ENCODE measurements at places on chromosomes 1 and 21.

- peak; percentile 24 for DNase-seq
Measured at GRCh38 chr21:35398346-35398982, 349.4 kb upstream of the RUNX1 start.

GRCh38 chr1:186500804-186501203 lies 39.9 kb upstream of the PDC start:
- no peak for DNase-seq

- DNase-seq: no peak
Measured at GRCh38 chr1:66929146-66929688, 4.4 kb downstream of the MIER1 start.

GRCh38 chr21:44969931-44970755 lies 30.3 kb downstream of the SLX9 start:
- peak; percentile 79 for DNase-seq

- peak; percentile 78 for DNase-seq
Measured at GRCh38 chr1:181503171-181503810, 20.0 kb downstream of the CACNA1E start.

GRCh38 chr1:6880951-6881690 lies 95.9 kb downstream of the CAMTA1 start:
- no peak for DNase-seq

- DNase-seq: no peak
Measured at GRCh38 chr1:223248001-223248769, 105.1 kb upstream of the TLR5 start.

- no peak for DNase-seq
Measured at GRCh38 chr1:161298116-161298515, 11.7 kb downstream of the MPZ start.

DNA sequence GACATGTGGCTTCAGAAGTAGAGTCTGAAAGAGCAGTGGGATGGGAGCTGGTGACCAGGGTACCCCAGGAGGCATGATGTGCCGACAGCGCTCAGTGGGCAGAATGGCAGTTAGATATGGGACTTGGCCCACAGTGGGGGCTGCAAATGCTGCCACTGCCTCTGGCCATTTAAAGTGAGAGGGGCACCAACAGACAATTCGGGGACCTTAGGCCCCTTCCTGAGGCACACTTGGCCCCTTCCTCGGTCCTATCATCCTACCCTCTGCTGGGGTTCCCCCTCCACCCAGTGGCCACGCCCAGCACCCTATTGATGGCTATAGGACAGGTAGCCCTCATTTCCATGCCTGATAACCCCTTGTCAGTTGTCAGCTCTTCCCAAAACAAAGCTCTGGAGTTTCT lies 36.6 kb upstream of the EPHA8 start:
- DNase-seq: no peak

DNA sequence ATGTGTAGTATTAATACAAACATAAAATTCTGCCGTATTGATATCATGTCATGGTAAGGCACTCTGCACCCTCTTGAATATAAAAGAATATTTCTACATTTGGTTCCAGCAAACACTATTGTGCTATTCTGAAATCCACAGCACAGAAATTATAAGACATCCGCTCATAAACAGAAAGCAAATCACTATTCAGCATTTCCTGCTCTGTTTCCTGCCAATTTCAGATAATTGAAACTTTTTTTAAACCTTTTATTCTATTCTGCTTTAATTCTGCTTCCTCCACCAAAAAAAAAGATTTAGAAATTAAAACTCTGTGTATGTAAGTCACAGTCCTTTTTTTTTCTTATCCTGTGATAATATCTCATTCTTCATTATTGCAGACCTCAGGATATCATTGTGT lies 39.6 kb upstream of the PLEKHO1 start:
- DNase-seq: no peak

GRCh38 chr1:221897321-221897721 lies 155.4 kb upstream of the DUSP10 start:
- peak; percentile 29 for DNase-seq

DNA sequence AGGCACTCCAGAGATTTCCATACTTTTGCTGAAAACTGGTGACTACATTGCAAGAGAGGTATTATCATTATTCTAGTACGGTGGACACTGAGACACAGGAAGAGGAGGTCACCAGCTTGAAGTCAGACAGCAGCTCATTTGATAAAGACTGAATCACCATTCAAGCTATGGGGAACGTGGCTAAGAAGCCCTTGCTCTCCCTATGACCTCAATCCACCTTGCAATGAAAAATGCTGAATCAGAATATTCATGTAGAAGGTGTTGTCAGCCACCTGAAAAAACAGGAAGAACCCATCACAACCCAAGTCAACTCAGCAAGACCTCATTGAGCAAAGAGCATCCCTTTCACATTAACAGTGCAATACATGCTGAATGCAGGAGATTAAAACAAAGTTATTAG lies 59.0 kb upstream of the FGGY start:
- no peak for DNase-seq

- DNase-seq: peak; percentile 17
Measured at GRCh38 chr1:1157914-1158710, 15.6 kb upstream of the TTLL10 start.

DNA sequence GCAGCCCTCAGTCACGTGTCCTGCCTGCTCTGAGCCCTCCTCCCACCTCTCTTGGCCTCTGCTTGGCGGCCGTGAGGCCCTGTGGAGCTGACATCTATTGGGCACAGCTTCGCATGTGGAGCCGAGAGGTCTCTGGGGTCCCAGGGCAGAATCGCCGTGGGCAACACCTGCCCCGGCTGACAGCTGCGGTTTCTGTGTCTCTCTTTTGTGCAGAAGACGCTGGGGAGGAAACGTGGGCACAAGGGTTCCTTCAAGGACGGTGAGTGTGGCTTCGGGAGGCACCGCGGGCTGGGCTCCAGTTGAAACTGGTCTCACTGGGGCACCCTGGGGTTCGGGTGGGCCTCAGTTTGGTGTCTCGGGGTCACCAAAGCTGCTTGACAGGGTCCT lies 11.5 kb downstream of the ARHGEF16 start:
- no peak for DNase-seq

DNA sequence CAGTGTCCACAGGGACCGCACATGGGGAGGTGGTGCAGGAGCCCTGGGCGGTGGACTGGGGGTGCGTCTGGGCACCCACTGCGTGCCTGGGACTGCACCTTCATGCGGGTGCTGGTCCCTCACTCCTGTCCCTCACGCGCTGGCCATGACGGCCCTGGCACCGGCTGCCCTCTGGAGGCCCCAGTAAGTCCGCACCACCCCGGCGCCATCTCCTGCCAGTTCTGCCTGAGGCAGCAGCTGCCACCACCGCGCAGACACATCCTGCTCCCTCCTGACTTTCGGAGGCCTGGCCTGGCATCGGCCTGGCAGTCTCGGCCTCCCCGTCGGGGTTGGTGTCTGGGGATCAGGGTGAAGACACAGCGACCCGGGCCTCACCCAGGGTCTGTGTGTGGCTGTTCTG lies 64.8 kb downstream of the MORN1 start:
- no peak for DNase-seq

GRCh38 chr1:61498342-61498741 lies 226.6 kb downstream of the TM2D1 start:
- no peak for DNase-seq

DNA sequence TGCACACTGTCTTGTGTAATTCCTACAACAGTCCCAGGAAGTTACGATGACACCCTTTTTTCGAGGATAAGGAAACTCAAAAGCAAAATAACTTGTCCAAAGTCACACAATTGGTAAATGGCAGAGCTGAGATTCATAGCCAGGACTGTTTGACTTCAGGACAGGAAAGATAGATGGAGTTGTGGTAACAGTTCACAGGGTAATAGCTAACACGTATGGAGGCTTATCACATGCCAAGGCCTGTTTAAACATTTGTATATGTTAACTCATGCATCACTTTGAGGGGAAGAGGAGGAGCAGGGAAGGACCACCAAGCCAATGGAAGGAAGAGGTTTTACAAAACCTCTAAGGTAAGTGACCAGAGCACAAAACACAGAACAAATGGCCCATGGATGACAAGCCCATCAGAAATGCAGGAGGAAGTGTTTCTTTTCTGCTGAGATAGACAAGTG lies 2.8 kb downstream of the DHCR24 start:
- DNase-seq: peak; percentile 61

- no peak for DNase-seq
Measured at GRCh38 chr21:35461700-35462099, 412.6 kb upstream of the RUNX1 start.

DNA sequence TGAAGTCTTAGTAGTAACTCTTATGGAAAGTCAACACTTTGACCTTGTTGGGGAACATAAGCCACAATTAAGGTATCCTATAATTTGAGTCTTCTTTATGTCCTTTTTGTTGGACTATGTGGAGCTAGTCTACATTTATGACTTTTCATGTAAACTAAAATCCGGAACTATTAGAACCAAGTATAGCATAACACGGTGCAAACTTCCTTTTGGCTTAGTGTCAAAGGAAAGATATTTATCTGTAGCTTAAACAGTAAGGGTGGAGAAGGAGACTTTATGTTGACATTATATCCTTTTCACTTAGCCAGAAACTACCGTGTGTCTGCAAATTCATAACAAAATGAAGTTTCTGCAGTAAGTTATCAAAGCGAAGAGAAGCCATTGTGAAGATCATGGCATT lies 7.3 kb downstream of the UAP1 start:
- no peak for DNase-seq

GRCh38 chr1:18039102-18039501 lies 68.5 kb upstream of the IGSF21 start:
- no peak for DNase-seq

DNA sequence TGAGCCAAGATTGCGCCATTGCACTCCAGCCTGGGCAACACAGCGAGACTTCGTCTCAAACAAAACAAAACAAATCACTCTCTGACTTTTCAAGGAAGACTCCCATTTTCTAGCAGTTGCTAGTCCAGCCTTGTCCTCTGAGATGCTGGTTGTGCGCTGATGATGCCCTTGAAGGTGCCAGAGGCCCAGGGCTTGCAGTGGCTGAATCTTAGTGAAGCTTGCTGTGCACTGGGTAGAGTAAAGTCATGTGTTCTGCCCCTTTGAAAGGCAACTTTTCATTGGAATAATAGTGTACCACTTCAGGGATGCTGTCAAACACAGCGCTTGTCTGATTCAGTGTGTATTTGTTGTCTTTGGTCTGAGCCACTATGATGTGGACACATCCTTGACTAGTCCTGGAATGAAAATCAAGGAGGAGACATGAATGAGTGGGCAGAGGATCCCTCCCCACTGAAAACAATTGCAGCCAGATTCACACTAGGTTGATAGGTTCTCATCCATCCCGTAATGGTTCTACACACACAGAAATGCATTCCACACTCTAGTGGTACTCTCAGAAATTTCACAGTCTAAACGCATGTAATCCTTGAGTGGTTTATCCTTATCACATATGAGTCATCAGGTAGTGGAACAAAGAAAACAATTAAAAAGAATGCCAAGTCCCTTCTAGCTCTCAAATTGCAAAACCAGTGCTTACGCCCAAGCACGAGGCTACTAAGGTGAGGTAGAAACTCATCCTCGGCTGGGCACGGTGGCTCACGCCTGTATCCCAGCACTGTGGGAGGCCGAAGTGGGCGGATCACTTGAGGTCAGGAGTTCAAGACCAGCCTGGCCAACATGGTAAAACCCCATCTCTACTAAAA lies 17.8 kb upstream of the TDRD10 start:
- no peak for DNase-seq

GRCh38 chr1:14994841-14995437 lies 158.6 kb upstream of the TMEM51 start:
- DNase-seq: no peak

- peak; percentile 78 for DNase-seq
Measured at GRCh38 chr1:112524251-112524650, 15.5 kb downstream of the WNT2B start.

DNA sequence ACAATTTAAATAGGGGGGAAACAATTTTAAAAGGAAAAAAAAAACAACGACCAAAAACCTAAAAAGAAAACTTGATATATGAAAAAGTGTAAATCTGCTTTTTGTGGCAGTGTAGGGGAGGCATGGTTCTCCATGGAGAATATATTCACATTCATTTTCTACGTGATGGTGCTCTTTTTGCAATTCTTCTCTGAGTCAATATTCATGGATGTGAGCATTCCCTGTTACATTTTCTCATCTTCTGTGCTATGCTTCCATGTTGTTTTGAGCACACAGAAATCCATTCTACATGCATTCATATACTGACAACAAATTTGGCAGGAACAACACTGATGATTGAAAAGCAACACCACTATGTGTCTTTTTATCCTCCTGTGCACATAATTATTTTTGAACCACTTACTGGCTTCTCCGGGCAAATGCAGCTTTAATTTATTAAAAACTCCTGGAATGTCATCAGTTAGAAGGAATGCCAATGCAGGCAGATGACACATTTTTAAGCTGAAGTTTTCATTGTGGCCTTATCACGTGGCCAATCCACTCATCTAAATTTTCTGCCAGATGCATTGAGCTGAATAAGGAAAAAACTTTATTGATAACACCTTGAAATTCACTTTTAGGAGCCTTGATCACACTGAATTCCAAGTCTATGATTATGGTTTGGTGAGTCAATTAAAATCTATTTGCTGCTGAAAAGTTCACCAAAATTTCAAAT lies 590.6 kb downstream of the NUF2 start:
- DNase-seq: peak; percentile 84

DNA sequence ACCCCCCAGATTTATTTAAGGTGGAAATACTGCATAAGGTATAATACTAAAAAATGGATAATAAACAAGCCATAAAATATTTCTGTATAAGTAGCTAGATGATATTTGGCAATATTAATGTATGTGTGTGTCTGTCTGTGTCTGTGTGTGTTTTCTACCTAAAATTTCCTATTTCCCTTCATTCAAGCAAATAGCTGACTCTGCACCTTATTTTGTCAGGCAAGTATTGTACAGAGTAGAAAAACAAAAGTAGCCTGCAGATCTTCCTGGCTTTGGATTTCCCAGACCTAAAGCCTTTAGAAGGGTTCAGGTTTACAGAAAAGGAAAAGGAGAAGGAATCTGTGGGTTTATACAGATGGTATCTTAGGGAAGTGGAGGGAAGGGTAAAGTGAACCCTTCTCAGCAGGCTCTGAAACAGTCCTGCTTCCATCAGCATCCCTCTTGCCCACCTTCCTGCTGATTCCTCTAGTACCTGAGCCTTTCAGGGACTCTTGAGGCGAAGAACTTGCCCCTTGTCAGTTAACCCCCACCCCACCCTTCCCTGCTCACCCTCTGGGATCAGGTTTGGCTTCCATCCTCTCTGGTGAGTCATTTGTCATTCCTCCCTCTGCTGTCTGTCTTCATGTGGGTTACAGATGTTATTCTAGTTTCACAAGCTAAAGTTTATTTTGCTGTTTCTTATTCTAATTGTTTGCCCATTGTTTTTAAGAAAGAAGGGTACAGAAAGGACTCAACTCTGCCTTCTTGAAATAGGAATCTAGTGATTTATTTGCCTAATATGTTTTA lies 21.7 kb upstream of the RGS16 start:
- DNase-seq: peak; percentile 49

- DNase-seq: peak; percentile 87
Measured at GRCh38 chr1:159122005-159122621, 45.5 kb upstream of the AIM2 start.

- DNase-seq: no peak
Measured at GRCh38 chr21:41397471-41397891, 28.6 kb upstream of the MX1 start.

- peak; percentile 27 for DNase-seq
Measured at GRCh38 chr1:54671985-54672608, 30.5 kb downstream of the MROH7 start.

GRCh38 chr1:33396188-33397124 lies 34.4 kb downstream of the PHC2 start:
- no peak for DNase-seq

Measured in fibroblast of skin of abdomen (primary cell).